ENCODE measurements at places on chromosomes 1 and 21. TPM values are rescaled to one million over a fixed set of nuclear protein-coding genes. Genes with fewer than 3 reads are reported as not detected.

TMEM52 gene
- total RNA-seq, result 1.8 TPM

C1orf87 gene
- not detected for total RNA-seq

NBPF12 gene
- 8.9 TPM for total RNA-seq

IFFO2 gene
- 38.2 TPM for total RNA-seq

NCF2 gene
- 4.4 TPM for total RNA-seq

CR1L gene
- total RNA-seq, result 0.32 TPM

CYB5RL gene
- 11.9 TPM for total RNA-seq

PLA2G2C gene
- 0.26 TPM for total RNA-seq

ICOSLG gene
- 6.4 TPM for total RNA-seq

LENEP gene
- 0.97 TPM for total RNA-seq

TMEM125 gene
- not detected for total RNA-seq

AKR7A2 gene
- total RNA-seq, result 37.1 TPM

ANKRD35 gene
- 0.56 TPM for total RNA-seq

POGZ gene
- total RNA-seq, result 87.5 TPM

PTCH2 gene
- total RNA-seq, result 0.64 TPM
